ENCODE measurements at places on chromosomes 16 and 17.

GRCh38 chr17:77148077-77148939 is 7.5 kb downstream of the SEC14L1 start:
- no peak for DNase-seq

- DNase-seq: no peak
These were observed 13.6 kb downstream of the SCGB1C2 start for GRCh38 chr17:151004-151403.

DNA sequence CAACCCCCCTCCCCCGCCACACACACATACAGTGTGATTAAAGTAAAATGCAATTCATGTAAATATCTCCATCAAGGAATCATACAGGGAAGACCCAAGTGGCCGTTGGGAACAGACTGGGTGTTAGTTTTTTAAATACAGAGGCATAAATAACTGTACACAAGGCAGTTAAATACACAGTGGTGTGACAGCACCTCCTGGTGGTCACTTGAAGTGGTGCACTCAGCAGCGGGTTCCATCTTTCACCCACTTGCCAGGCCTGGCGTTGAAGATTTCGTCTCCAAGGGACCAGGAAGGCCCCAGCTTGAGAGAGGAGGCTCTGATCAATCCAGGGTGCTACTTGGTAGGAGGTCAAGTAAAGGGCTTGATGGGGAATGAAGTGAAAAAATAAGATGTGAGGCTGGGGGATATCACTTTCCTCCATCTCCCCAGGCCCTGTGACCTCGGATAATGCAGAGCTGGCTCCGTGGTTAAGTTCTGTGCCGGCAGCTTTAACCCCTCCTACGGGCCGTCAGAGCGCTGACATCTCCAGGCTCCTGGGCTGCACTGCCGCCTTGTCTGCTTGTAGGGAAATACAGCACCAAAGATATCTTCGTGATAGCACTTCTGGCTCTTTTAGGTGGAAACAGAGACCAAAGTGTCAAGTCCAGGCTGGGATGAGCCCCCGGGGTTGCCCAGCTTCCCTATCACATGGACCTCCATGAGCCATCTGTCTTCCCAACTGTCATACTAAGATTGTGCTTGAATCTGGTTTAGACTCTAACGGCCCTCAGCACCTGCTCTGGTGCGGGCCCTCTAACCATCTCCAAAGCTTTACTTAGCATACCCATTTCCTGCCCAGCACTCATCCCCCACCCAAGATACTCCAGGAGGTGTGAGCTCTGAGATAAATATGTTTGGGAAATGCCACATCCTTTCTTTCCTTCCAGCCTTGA is 20.7 kb downstream of the LGALS9 start:
- no peak for DNase-seq

DNA sequence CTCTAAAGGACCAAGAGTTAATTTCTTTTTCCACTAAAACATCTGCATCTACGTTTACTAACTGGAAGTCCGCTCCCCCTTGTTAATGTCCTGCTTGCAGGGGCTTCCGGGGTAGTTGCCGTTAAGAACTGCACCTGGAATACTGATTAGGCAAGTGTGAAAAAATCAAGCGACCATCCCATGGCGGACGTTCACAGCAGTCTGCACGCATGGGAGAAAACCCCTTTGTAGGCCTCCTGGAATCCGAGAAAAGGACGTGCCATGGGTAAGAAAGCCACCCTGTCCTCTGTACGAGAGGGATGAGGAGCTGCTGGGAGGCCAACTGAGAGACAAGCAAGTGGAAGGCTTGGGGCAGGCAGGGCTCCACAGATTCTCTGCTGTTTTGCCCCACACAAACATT is 14.9 kb downstream of the SNN start:
- no peak for DNase-seq

GRCh38 chr17:79064026-79064425 is 10.6 kb upstream of the ENGASE start:
- no peak for DNase-seq

DNA sequence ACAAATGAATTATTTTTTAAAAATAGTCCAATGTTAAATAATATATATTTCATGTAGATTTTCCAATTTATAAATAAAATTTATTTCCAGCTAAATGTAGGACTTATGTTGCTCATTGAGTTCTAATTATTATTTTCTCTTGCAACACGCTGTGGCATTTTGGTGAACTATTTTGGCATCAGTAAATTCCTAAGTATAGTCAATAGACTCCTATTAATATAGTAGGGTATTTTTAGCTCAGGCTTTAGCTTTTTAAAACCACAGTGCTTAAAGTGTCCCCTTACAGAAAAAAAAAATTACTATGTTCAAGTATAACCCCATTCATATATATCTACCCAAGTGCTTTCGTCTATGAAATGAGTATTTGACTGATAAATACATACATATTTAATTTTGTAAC is 919.2 kb upstream of the SOX9 start:
- DNase-seq: no peak

DNA sequence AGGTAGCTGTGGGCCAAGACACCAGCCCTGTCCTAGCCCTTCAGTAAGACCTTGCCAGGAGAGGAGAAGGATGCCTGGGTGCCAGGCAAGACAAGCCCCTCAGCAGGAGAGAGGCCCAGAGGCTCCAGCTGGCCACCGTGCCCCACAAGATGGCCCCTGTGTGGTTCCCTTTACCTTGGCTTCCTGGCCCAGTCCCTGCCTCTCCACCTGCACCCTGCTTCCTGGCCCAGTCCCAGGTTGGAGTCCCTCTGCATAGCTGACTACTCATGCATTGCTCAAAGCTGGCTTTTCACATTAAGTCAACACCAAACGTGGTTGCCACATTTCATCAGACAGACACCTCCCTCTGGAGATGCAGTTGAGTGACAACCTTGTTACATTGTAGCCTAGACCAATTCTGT is 4.0 kb downstream of the SYNGR3 start:
- DNase-seq: no peak

- no peak for DNase-seq
These were observed 11.9 kb upstream of the SLC4A1 start for GRCh38 chr17:44279666-44280391.

- no peak for DNase-seq
These were observed 3.4 kb upstream of the SPOP start for GRCh38 chr17:49681106-49681979.

GRCh38 chr17:63171428-63172393 is 205.7 kb downstream of the TANC2 start:
- no peak for DNase-seq

GRCh38 chr16:87465306-87465705 is 27.5 kb downstream of the ZCCHC14 start:
- peak; percentile 60 for DNase-seq

Data from 8988T (cell line).